ENCODE measurements at places on chromosomes 3 and 15. TPM values are rescaled to one million over a fixed set of nuclear protein-coding genes. Genes with fewer than 3 reads are reported as not detected.

DNA sequence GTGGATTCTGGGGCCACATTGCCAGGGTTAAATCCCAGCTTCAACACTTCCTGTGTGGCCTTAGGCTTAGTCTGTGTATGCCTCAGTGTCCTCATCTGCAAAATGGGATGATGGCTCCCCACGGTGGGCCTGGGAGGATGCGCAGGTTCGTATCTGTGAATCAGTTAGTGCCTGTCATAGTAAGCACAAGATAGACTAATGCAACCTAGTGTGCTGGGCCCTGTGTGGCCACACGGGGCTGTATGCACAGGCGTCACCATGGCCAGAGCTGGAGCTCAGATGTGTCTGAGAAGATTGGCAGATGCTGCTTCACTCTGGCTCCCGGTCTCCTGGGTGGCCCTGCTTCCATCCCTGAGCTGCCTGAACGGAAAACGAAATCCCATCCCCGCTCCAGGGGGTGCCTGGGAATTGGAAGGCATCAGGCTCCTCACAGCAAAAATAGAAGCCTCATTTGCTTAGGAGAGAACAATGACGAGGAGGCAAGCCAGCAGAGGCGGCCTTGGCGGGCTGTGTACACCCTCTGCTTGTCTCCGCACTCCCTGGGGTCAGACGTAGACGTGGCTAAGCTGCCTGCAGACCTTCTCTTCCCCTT is 103.6 kb downstream of the APBA2 start:
- DNase-seq: no peak

DNA sequence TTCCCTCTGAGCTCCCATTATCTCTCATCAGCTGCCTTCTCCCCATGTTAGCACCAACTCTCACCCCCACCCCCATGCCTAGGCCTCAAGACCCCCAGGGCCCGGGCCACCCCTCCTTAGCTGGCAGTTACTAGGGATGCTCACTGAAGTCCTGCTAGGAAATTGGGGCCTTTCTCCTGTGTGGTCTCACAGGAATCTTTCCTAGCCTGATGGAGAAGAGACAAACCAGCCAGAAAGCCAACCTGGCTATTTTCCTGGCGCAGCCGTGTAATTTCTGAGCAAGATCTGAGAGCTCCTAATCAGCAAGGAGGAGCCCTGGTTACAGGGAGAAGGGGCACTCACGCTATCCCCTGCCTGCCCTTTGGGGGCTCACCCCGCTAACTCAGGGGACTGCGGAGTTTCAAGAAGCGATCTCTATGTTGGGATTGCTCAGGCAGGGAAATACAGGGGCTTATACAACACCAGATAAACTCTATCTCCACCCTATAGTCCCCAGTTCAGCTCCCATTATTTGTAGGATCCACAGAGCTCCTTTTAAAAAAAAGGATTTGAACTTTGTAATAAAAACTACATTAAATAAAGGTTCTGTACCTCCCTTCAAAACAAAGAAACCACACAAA is 25.2 kb downstream of the NR2F2 start:
- no peak for DNase-seq

DNA sequence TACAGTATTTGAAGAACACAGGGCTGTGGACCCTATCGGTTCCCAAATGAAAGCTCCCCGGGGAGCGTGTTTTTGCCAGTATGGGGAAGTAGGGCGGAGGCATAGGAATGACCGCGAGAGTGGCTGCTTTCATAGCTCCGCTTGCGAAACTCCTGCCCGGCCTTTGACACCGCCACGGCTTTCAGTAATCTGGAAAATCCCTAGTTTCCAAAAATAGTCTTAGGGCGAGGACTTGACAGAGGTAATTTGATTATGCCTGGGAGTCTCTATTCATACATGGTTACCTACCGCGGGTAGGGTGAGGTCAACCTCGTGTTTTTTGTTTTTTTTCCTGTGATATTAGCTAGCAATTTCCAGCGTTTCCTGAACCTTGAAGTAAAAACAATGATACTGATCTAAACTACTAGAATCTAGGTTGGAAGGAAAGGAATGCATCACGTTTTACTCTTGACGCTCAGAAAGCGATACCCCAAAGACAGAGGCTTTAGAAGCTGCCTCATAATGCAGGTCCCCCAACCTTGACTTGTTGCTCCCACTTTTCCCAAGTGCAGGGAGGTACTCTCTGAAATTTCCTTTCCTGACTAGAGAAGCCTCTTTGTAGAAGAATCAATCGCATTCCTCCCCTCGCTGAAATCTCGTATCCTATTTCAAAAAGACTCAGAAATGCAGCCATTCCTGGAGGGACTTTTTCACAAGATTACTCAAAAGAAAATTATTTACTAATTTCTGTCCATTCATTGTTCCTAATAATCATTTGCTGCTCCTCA is 894 bp upstream of the CCNL1 start:
- peak; percentile 87 for DNase-seq

DNA sequence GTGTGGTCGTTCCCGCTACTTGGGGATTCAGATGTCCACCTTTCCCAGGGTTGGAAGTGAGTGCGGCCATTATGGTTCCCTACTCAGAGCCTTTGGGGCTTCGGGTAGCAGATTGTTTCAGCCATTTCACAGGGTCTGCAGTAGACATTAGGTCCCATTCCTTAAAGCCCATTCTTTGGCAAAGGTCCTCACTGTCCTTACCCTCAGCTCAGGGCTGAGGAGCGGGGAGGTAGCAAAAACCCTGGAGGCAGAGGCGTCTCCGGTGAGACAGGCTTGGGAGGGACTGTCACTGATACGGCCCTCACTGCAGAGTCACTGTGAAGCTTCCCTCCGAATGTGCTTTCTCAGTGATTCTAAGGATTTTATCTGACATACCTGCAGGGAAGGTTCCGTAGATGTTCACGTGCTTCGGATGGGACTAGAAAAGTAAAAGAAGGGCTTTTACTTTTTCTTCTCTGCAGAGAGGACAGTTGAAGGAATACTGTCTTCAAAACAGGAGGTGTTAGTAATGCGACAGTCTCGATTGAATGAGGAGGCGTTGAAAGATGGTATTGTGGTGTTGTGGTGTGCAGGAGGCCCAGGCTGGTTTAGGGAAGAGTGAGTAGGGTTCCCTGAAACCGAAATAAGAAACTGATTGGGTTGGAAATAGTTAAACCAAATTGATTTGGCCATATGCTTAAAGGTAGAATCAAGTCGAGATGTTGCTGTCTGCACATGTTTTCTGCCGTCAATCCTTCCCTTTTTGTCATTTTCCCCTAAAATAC is 630 bp downstream of the ATP6V1A start:
- DNase-seq: peak; percentile 10

- DNase-seq: no peak
These were observed 14.6 kb upstream of the TFRC start for GRCh38 chr3:196096382-196096953.

DNA sequence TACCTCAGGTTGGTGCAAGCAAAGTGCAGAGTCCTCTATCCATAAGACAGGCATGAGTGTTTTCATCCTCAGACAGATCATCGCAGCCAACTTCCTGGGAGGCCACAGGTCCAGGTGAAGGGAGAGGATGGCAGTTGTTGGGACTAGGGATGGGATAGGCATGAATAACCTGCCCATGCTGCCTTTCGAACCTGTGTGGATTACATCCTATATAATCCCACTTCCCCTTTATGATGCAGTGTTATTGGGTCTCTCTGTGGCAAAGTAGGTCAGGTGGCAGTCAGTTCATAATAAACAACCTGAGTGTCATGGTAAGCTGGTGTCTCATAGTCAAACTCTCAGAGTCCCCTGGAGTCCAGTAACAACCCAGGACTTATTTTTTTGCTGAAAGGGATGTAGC is 40.4 kb downstream of the CCR3 start:
- DNase-seq: no peak

DNA sequence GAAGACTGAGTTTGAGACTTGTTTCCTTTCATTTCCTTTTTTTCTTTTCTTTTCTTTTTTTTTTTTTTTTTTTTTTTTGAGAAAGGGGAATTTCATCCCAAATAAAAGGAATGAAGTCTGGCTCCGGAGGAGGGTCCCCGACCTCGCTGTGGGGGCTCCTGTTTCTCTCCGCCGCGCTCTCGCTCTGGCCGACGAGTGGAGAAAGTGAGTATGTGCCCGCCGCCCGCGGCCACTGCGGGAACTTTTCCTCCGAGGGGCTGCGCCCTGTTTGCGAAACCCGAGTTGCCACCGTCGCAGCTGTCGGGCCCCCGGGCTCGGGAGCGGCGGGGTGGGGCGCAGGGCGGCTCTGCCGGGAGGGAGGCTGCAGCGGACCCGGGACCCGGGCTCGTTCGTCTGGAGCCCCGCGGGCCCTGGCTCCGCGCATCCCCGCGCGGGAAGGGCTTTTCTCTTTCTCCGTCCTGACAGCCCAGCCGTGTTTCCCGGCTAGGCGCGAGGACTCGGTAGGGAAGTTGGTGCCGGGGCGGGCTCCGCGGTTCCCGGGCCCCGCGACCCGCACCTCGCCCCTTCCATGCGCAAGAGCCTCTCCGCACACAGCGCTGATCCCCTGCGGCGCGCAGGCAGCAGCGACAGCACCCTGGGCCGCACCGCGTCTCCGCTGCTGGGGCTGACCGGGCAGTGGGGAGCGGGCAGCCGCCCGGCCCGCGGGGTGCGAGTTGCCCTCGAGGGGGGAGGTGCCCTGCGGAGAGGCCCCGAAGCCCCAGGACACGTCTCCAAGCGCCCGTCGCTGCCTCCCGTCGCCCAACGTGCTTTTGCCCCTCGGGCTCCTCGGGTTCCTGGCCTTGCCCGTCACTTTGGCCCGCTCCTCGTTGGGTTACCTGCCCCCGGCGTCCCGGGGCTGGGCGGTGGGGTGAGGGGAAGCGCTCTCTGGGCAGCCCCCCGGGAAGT is 1.4 kb downstream of the IGF1R start:
- peak; percentile 36 for DNase-seq

- peak; percentile 36 for DNase-seq
These were observed 11.9 kb downstream of the RASA2 start for GRCh38 chr3:141498598-141499223.

- no peak for DNase-seq
These were observed 66.5 kb downstream of the CD47 start for GRCh38 chr3:108024146-108024850.

- DNase-seq: peak; percentile 59
These were observed 733 bp downstream of the RNF111 start for GRCh38 chr15:58988006-58988785.

GRCh38 chr3:136952292-136952691 is 5.5 kb upstream of the IL20RB start:
- no peak for DNase-seq

DNA sequence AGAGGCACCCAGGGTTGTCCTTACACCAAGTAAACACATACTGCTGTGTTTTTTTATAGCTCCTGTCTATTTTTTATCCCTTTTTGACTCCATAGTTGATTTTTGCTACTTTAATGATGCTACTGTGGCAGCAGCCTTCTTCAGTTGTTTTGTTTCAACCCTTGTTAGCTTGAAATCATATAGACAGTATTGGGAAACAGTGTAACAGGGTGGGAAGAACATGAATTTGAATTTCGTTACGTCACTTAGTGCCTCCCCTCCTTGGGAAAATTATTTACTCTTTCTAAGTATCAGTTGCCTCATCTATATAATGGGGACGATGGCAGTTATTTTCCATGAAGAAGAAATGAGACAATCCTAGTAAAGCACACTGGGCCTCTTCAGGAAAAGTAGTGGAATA is 409.8 kb upstream of the TPRG1 start:
- no peak for DNase-seq

DNA sequence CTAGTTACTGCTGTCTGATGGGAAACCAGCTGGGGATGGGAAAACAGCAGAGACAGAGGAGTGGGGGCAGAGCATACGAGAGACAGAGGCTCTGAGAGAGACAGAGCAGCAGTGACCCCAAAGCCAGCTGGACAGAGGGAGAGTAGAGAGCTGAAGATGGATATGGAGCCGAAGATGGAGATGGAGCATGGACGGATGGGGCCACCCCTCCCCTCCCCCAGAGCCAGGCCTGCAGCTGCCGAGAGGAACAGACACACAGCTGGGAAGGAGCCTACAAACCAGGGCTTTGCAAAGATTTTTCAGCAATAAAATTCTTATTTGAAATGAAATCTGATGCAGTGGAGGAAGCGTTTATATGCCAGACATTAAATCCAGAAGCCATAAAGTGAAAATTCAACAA is 167.6 kb upstream of the LINGO1 start:
- DNase-seq: no peak

- DNase-seq: no peak
These were observed 56.6 kb upstream of the FAM3D start for GRCh38 chr3:58723173-58723572.

DNA sequence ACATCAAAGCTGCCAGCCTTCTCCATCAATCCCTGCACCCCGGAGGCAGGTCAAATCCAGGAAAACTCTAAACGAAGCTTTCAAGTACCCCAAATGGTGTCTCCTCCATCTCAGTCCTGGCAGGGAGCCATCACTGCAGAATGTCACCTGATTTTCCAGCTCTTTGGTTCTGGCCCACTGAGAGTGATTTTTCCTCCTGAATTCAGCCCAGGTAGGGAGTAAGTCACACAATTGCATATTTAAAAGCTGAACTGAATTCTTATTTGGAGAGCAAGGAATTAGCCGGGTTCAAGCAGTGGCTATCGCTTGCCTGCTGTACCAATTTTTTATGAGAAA is 5.3 kb downstream of the RFTN1 start:
- no peak for DNase-seq

The TRANK1 gene
- total RNA-seq: 13.4 TPM

The GNAT1 gene
- not detected for total RNA-seq

The ROBO2 gene
- total RNA-seq: not detected

The HIGD2B gene
- total RNA-seq: not detected

The NRG4 gene
- total RNA-seq: 0.15 TPM

The OSBPL10 gene
- 14.0 TPM for total RNA-seq

The CELSR3 gene
- 2.4 TPM for total RNA-seq

The CGGBP1 gene
- total RNA-seq: 28.6 TPM

The ZNF654 gene
- 6.2 TPM for total RNA-seq

The MESP2 gene
- 0.54 TPM for total RNA-seq
